ENCODE measurements at places on chromosomes 6 and 20. TPM values are rescaled to one million over a fixed set of nuclear protein-coding genes. Genes with fewer than 3 reads are reported as not detected.

DNA sequence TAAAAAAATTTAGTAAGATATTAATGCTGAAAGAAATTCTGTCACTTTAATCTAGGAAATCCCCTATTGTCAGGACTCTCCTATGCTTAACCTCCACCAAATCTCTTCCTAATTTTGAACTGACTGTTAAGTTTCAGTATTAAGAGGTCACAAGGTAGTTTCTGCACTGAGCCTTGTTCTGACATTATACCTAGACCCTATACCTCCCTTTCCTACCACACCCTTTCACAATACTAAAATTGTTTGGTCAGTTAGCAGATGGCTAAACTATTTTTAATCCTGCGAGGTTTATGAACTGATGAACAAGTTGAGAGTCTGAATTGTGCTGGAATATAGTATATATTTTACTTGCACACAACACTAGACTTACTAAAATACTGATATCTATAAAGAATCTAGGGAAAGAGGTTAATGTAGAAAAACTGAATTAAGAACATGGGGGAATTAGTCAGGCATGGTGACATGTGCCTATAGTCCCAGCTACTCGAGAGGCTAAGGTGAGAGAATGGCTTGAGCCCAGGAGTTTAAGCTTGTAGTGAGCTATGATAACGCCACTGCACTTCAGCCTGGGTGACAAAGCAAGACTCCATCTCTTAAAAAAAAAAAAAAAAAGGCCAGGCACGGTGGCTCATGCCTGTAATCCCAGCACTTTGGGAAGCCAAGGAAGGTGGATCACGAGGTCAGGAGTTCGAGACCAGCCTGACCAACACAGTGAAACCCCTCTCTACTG, 51.5 kb downstream of the HBS1L start:
- DNase-seq, result no peak

DNA sequence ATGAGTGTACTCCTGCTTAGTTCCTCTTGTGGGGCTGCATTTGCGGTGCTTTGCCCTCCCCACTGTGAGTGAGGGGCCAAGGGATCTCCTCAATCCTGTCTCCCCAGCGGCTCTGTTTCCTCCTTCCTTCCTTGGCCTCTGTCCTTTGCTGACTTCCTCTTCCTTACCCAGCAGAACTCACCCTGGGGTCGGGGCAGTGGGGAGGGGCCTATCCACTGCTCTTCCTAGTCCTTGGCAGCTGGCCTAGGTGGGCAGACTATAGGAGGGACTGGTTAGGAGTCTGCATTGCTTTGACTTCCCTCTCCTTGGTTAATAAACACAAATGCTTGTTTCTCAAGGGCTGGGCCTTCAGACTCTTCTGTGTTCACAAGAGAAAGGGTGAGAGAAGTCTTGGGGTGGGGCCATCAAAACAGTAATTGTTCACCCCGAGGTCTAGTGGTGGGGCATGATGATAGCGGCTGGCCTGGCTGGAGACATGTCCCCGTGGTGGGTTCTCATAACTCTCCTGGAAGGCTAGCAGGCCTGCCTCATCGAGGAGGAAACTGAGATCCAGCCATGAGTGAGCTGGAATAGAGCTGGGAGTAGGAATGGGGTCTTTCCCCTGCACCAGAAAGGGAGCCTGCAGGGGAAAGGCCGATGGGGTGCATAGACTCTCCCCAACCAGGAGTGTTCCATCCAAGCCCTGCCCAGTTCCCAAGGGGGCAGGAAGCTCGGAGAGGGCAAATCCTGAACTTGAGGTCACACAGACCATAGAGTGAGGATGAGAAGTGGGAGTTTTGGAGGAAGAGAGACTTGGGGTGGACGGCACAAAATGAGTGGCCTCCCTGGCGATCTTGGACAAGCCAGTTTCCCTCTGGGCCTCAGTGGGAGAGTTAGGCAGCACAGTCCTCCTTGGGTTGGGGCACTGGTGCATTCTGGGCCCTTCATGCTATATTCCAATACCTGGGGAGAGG, 12.7 kb downstream of the FAM110A start:
- DNase-seq, result no peak

DNA sequence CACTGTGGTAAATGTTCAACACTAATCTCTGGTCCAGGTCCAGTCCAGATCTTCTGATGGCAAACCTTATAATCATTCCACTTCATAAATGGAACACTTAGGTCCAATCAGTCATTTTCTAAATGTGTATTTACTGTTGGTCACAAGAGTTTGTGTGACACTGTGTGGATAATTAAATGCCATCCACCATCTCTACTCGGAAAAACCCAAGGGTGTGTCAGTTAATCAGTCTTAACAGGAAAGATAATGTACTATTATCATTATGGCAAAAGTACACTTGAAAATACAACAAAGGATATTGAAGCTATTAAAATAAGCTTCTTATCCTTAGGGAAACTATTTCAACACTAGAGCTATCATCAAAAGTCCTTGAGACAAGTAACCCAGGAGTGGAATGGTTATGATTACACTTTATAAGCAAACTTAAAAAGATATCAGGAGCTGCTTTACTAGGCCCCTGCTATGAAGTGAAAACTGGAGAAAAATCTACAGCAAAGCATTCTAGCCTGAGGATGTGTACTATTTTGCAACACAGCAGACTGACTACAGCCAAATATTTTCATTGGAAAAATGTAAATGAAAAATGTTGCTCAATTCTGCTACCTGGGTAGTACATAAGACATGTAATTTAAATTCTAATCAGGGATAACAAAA, 227.9 kb downstream of the LAMA2 start:
- no peak for DNase-seq

DNA sequence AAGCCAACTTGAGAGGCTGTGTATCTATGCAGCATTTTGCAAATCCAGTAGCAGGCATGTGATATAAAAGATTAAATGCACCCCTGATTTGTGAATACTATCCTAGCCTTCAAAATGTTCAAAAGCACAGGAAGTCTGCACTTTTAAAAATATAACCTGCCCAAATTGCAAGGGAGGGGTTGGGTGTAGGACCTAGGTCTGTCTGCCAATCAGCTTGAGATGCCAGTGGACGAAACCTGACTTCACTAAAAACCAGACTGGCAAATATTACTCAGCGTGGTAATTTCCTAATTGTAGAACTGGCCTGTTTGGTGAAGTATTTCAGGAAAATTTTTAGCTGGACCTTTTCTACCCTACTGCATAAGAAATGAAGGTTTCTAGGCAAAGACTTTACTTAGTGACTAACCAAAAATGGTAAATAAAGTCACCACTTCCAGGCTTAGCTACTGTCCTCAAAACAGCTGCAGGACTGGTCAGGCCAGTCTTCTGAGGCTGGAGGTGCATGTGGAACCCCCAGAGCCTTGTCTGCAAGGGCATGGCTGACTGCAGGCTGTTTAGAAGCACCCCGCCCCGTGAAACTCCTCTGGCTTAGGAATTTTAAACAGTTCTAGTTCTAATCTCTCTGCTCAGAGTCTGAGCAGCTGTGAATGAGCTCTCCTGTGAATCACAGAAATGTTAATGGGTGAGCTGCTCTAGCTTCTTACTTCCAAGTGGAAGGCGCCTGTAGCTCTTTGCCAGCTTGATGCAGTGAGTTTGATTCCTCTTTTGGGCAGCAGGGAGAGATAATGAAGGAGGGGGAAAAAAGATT, 104.4 kb upstream of the ESR1 start:
- no peak for DNase-seq

GRCh38 chr6:125835221-125835744, 44.5 kb downstream of the NCOA7 start:
- DNase-seq, result no peak

GRCh38 chr6:142751452-142751851, 193.5 kb downstream of the HIVEP2 start:
- no peak for DNase-seq

- no peak for DNase-seq
These were observed 10.9 kb upstream of the BCKDHB start for GRCh38 chr6:80095600-80095999.

GRCh38 chr6:17178754-17179529, 77.1 kb downstream of the STMND1 start:
- no peak for DNase-seq

DNA sequence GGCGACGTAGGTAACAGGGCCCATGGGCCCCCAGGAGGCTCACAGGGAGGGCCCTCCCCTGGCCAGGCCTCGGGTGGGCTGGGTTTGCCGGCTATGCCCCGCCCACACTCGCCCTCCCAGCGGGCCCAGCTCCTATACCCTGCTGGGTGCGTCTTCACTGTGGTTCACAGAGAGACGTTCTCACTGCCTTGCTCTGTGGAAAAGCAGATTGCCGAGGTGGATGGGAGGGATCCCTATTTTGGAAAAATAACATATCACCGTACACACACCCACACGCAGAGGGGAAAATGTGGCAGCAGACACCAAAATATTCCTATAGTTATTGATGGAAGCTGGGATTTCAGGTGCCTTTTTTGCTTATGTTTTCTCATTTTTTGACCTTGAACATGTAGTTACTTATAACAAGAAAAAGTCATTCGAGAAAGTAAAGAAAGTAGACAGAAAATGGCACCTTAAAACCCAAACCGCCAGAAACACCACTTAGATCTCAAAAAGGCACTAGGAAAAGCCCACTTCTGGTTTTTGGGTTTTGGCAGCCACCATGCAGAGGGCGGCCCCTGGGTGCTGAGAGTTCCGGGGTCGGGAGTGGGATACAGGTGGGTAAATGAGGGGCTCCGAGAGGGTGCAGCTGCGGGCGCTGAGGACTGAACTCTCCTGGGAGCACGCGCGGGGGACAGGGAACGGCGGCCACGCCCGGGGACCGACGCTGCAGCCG, 49.4 kb downstream of the TMEM242 start:
- DNase-seq, result no peak

GRCh38 chr6:93407186-93407585, 12.2 kb downstream of the EPHA7 start:
- DNase-seq, result no peak

GRCh38 chr20:23397961-23398360, 23.3 kb downstream of the NAPB start:
- no peak for DNase-seq

DNA sequence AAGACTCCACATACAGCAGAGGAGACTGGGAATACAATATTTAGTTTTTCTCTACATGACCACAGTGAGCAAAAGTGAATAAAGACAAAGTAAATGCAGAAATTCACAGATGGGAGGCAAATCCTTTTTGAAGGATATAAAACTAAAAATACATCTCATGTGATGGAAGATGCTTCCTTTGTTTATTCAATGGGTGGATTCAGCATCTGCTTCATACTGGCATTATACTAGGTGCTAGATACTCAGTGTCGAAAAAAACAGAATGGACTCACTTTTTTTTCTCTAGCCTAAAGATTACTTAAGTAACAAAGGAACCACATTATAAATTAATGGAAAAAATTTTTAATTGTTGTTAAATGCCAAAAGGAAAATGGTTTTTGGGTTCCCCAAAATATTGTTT, 216.2 kb downstream of the TRDN start:
- no peak for DNase-seq

DNA sequence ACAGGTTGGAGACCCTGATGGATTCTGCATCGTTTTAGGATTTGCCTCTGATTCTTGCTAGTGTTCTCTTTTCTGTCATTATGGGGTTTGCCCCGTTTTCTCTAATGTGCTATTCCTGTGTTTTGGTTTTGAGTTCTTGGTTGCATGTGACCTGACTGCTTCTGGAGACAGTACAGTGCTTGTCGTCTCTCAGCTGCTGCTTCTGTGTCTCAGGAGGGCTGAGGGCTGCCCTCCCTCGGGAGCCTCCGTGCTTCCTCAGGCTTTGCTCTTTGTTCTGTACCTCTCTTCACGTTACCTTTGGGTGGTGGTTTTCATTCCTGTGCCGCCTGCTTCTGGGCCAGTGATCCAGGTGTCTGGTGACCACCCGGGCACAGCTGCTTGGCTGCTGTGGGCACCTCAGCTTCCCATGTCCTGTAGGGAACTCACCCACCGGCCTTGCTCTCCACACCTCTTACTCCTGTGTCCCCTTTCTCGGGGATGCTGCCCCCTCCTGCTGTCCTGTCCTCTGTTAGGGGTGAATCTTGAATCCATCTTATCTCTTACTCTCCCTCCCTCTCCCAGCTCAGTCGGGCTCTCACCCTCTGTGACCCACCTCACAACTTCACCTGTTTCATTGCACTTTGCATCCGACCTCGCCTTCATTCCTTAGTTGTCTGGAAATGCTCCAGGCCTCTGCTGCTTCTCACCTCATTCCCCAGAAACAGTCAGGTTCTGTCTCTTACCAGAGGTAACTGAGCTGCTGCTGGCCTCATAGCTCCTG, 33.2 kb downstream of the PANK2 start:
- DNase-seq, result no peak

DNA sequence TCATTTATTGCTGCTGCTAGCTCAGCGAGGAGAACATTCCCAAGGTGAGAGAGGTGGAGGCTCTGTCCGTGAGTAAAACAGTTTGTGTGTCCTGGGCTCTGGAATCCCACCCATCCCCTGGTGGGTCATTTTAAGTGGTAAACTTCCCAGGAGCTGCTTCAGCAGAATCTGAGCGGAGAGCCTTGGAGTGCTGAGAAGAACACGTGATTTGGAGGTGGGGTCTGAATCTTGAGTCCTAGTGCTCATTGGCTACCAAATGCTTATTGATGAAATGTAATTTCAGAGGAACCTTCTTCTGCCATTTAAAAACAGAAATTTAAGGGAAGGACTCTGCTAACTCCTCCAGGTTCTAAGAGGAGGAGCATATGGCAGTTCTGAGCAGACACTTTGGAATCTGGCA, 132.4 kb downstream of the CDH26 start:
- no peak for DNase-seq

GRCh38 chr6:129667034-129667433, 42.9 kb downstream of the ARHGAP18 start:
- no peak for DNase-seq

DNA sequence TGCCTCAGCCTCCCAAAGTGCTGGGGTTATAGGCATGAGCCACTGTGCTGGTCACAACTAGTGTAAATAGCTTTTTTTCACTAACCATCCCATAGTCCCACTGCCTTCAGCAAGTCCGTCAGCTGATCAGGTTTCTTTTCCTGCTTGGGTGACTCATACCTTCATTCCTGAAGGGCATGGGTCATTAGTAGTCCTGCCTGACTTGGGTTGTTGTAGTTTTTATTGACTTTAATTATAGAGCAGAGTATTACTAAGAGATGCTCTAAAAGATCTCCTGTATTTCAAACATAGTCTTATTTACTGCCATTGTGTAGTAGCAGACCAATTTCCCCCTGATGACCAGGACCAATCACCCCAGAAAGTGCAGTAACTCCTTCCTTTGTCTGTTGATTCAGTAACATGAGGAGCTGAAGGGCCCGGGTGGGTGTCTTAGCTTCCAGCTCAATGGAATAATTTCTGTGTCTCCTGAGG, 25.8 kb downstream of the HLA-C start:
- no peak for DNase-seq

The LAMA4 gene
- total RNA-seq, result 66.7 TPM

The ALDH5A1 gene
- 4.6 TPM for total RNA-seq

The SLC25A27 gene
- 44.4 TPM for total RNA-seq

The TMEM217 gene
- total RNA-seq, result 6.2 TPM

The TPD52L1 gene
- total RNA-seq, result 73.5 TPM

The HSPA1L gene
- 1.1 TPM for total RNA-seq

The SRMS gene
- total RNA-seq, result not detected

The APCDD1L gene
- 12.9 TPM for total RNA-seq

The LINC00237 gene
- total RNA-seq, result not detected

The WFDC12 gene
- total RNA-seq, result not detected

The DDO gene
- 1.6 TPM for total RNA-seq

The OR2J3 gene
- not detected for total RNA-seq

The SALL4 gene
- not detected for total RNA-seq

The TNFRSF21 gene
- total RNA-seq, result 15.3 TPM

All from thoracic aorta (tissue), 2 donors.